Stimulated activated CD4-positive, alpha-beta T cell treated with anti-CD3 and anti-CD28 coated beads, TNF-alpha, amount 100 ng/mL, for 48 hours (primary cell): ENCODE measurements at places on chromosomes 6 and 20.

DNA sequence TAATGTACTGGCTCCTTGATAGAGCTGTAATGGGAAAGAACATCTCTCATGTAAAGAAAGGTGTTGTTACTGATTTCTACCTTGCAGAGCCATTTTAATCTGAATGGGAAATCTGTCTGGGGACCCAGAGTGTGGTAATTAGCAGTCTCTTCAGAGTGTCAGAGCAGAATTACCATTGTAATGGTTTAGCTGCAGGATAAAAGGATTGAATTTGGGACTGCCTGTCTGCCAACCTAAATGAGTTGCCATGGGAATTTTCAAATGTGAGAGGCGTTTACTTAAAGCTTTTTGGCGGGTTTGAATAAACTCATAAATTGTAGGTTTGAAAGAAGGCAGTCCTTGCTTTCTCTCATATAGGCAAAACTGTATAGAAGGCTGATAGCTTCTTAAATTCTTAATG is 128.8 kb downstream of the QKI start:
- DNase-seq: no peak

DNA sequence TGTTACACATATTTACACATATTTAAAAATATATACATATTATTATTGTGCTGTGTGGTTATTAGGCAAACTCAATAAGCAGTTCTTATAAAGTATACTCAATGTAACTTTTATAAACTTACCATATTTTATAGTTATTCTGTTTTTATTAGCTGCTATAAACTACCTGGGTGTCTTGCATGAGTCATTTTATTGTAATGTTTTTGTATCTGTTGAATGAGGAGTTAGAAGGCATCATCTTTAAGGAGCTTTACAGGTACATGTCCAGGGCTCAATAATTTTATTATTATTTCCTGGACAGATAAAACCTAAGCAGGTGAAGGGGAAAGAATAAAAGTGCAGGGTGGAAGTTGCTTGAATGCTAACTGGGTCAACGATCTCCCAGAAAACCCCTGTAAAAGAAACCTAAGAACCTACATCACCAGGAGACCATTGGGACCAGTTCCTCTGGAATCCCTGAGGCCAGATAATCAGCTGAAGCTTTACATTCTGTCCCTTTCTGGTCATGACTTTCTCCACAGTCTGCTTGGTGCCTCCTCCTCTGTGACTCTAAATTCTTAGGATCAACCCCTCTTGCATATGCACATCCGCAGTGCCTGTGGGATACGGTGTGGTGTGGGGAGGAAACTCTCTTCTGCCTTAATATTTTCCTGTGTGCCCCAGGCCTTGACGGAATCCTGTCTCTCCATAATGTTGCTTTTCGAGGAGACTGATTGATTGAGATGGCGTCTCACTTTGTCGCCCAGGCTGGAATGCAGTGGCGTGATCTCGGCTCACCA is 38.0 kb downstream of the TRIM38 start:
- DNase-seq: no peak

GRCh38 chr6:111920578-111920977 is 47.3 kb upstream of the FYN start:
- no peak for DNase-seq

- DNase-seq: no peak
Observed at GRCh38 chr6:22045261-22045912, 251.4 kb downstream of the PRL start.

DNA sequence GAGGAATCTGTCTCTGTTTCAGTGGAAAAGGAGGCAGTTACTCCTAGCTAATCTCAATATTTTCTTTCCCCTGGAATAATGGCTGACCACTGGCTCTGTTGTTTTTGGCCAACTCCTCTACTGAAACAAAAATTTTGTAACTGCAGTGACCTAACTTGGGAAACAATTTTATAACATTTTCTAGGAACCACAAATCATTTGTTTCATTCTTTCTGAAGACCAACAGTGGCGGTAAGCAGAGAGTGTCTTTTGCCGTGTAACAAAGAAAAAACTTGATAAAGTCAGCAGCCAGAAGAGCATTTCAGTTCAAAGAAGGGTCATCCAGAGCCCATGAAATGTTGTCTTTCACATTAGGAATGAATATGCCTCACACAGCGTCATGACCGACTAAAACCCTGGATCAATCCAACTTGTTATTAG is 11.8 kb upstream of the BFSP1 start:
- no peak for DNase-seq
